ENCODE measurements at places on chromosomes 5 and 9.

DNA sequence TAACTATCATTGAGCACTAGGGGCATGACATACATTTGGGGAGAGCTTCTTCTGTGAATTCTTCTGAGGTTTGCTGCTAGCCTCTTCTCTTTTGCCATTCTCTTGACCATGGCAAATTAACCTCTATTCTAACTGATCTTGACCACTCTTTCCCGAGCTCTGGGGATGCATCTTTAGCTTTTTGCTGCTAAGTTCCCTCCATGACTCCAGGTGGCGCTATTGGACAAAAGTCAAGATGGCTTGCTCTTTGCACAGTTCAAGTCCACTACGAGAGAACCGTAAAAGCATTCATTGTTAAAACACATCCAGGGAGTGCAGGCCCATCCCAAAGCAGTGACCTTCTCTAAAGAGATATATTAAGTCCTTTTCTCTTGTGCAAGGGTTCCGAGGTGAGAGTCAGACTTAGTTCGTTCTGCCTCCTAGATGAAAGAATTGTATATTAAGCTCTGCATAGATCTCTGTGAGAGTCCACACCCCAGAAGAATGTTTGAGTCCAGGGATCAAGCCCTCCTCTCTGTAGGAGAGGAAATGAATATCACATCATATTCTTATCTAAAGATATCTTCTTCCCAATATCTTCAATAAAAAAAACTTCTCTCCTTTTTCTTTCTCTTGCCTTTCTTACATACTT lies 1152.9 kb upstream of the CDH6 start:
- peak; percentile 66 for DNase-seq

- DNase-seq: no peak
Observed at GRCh38 chr5:73558950-73559349, 6.5 kb downstream of the ANKRA2 start.

- DNase-seq: no peak
Observed at GRCh38 chr5:132267166-132267739, 9.8 kb downstream of the PDLIM4 start.

GRCh38 chr9:36796671-36797419 lies 224.2 kb downstream of the MELK start:
- no peak for DNase-seq

GRCh38 chr9:75788006-75788634 lies 102.4 kb upstream of the PCSK5 start:
- no peak for DNase-seq

- no peak for DNase-seq
Observed at GRCh38 chr5:57501414-57502201, 19.0 kb upstream of the ACTBL2 start.

DNA sequence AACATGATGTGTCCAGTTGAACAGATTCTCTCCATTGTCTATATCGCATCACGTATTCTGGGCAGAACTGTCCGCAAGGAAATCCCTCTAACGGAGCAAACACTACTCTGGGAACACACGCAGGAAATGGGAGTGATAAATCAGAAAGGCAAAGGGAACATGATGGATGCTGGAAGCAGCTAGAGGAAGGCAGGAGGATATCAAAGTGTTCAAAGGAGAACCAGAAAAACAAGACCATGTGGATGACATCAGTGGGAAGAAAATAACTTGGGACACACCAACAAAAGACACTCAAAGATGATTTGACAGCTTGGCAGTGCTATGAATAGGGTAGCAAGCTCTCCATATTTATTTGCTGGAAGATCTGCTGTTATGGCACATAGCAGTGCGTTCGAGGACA lies 142.9 kb downstream of the PLK2 start:
- DNase-seq: no peak

- DNase-seq: no peak
Observed at GRCh38 chr9:124251605-124252378, 6.0 kb upstream of the NEK6 start.

GRCh38 chr5:76457674-76458485 lies 54.8 kb downstream of the IQGAP2 start:
- peak; percentile 58 for DNase-seq

DNA sequence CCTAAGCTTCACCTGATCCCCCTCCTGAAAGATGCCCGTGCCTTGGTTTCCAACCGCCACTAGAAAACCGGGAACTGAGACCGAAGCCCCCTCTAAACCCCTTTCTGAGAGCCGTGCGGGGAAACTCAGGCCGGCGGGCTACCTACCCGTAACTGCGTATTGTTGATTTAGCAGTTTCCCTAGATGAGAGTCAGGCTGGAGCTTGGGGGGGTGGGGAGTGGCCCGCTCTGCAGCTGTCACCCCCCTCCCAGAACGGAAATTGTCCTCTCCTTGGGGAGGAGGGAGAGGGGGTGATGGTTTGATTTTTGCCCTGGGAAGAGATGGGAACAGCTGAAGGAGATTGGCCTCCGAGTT lies 2.5 kb downstream of the CXXC5 start:
- DNase-seq: no peak

DNA sequence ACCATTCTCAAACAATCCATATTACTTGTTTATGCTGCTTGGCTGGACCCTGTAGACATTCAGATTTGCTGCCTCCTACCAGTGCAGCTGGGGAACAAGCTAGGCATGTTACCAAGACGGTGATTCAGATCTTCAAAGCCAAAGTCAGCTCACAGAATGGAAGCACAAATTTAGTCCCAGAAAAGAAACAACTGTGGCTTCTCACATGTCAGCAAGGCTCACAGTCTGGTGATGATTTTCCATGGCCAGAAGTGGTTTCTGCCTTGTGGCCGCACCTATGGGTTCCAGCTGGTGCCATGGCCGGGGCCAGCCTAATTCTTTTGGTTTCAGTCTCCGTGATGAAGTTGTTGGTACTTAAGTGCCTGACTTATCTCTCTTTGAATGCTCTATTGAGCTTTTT lies 182.2 kb downstream of the TMC1 start:
- DNase-seq: no peak

DNA sequence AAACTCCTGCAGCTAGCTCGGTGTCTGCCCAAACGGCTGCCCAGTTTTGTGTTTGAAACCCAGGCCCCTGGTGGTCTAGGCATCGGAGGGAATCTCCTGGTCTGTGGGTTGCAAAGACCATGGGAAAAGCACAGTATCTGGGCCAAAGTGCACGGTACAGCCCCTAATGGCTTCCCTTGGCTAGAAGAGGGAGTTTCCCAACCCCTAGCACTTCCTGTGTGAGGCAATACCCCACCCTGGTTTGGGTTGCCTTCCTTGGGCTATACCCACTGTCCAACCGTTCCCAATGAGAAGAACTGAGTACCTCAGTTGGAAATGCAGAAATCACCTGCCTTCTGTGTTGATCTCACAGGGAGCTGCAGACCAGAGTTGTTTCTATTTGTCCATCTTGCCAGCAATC lies 41.8 kb downstream of the CAVIN4 start:
- no peak for DNase-seq

GRCh38 chr9:122446819-122447484 lies 30.8 kb downstream of the OR1J1 start:
- no peak for DNase-seq

GRCh38 chr5:68795190-68795589 lies 298.6 kb upstream of the SLC30A5 start:
- no peak for DNase-seq

Data from LoVo (cell line).